IPS-NIHi11 (cell line): ENCODE measurements at places on chromosomes 6 and 20.

DNA sequence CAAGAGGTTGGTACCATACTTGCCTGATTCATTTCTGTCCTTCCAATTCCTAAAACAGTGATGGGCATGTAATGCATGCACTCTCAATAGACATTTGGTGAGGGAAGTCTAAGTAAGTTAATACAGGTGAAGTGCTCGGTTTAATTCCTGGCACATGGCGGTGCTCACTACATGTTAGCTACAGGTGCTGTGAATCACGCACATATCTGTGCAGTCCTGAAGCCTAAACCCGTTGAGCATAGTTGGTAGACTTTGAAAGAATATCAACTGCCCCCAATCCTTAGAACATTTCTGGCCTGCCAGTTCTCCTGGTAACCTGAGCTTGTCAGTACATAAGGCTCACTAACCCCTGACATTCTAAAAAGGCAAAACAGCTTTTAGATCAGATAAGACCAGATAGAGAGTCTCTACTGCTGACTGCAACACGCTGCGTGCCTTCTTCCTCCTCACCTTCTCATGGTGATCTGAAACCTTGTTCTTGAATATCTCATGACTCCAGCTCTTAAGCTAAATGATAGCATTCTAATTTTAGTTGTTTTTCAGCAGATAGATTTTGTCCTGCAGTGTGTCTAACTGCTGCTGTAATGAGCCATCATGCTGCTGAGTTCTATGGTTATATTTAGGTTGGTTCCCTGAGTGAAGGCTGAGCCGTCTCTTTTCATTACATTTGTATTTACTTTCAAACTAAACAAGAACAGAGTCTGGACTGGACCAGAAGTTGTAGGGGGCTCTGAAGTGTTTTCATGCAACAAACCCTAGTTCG lies 328.5 kb upstream of the QKI start:
- DNase-seq: no peak

DNA sequence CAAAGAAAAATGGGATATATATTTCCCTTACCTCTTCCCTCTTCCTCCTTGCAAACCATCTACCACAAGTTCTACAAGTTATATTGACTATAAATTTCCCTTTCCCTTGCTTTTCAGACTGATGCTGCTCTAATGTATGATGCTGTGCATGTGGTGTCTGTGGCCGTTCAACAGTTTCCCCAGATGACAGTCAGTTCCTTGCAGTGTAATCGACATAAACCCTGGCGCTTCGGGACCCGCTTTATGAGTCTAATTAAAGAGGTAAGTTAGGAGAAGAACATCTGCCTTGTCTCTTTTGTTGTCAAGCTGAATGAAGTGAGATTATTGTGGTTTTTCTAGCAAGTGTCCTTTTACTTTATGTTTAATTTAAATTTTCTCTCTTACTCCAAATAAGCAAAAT lies 406.0 kb downstream of the GRIK2 start:
- DNase-seq: no peak

GRCh38 chr20:3651204-3651962 lies 11.8 kb downstream of the GFRA4 start:
- DNase-seq: no peak

- no peak for DNase-seq
These were observed 11.4 kb downstream of the SLC2A4RG start for GRCh38 chr20:63750807-63751470.

GRCh38 chr20:38829296-38829875 lies 23.9 kb downstream of the PPP1R16B start:
- DNase-seq: no peak

- no peak for DNase-seq
These were observed 129.9 kb downstream of the HFE start for GRCh38 chr6:26216886-26217713.

- DNase-seq: no peak
These were observed 25.9 kb downstream of the RNASET2 start for GRCh38 chr6:166930354-166930891.

- no peak for DNase-seq
These were observed 5.7 kb downstream of the HCK start for GRCh38 chr20:32057656-32058184.
